Glutamatergic neuron (in vitro differentiated cells): ENCODE measurements at places on chromosomes 7 and 10. TPM values are rescaled to one million over a fixed set of nuclear protein-coding genes. Genes with fewer than 3 reads are reported as not detected.

GRCh38 chr10:30970760-30971460, 60.8 kb downstream of the ZNF438 start:
- no peak overlapping the region for H3K27ac ChIP-seq
- H3K36me3 ChIP-seq = no peaks in the 10 kb centered on the region
- H3K4me1 ChIP-seq = no peaks in the 10 kb centered on the region
- H3K27me3 ChIP-seq = no peaks in the 10 kb centered on the region

- no peak overlapping the region for H3K4me3 ChIP-seq
- H3K27me3 ChIP-seq = peaks cover 4% of the 10 kb centered on the region
- peaks cover 7% of the 10 kb centered on the region for H3K36me3 ChIP-seq
- no peak overlapping the region for H3K27ac ChIP-seq
Observed at GRCh38 chr10:77643795-77644468, 6.3 kb upstream of the KCNMA1 start.

- peaks cover 9% of the 10 kb centered on the region for H3K4me1 ChIP-seq
- H3K4me3 ChIP-seq = no peak overlapping the region
- H3K27ac ChIP-seq = no peak overlapping the region
- peaks cover 8% of the 10 kb centered on the region for H3K36me3 ChIP-seq
- no peaks in the 10 kb centered on the region for H3K27me3 ChIP-seq
Observed at GRCh38 chr10:33309406-33309805, 25.1 kb downstream of the NRP1 start.

GRCh38 chr7:47415318-47416212, 166.3 kb downstream of the TNS3 start:
- H3K27me3 ChIP-seq = peaks cover 3% of the 10 kb centered on the region
- H3K4me3 ChIP-seq = no peak overlapping the region
- peaks cover 11% of the 10 kb centered on the region for H3K36me3 ChIP-seq
- no peak overlapping the region for H3K27ac ChIP-seq
- no peak for DNase-seq

GRCh38 chr7:34493752-34494151, 164.3 kb upstream of the NPSR1 start:
- H3K4me1 ChIP-seq = peaks cover 4% of the 10 kb centered on the region
- peaks cover 3% of the 10 kb centered on the region for H3K27me3 ChIP-seq
- H3K4me3 ChIP-seq = no peak overlapping the region

DNA sequence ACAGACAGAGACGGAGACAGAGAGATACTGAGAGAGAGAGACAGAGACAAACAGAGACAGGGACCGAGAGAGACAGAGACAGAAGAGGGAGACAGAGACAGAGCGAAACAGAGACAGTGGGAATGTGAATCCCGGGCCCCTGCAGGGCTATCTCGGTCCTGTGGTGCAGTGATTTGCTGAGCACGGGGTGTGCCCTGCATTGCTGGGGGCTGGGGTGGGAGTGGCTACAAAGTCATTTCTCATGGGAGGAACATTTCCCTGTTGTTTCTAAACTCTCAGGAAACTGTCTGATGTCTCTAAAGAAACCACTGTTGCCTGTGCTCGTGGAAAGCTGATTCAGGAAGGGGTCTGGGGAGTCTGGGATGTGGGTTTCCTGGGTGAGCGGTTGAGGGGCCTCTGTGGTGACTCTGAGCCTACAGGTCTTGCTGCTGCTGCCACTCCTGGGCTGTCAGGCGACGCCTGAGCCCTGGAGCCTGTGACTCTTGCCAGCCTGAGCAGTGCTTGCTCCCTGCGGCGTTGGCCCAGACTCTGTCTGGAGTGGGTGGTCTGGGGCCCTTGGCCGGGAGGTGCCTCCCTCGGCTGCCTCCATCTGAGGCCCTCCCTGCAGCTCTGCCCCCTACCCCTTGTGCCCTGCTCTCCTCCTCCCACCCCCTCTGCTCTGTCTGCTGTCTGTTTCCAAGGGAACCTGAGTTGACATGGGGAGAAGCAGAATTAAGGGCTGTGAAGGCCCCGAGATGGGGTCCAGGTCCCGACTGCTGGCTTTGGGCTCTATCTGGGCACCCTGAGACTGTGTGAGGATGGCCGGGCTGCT, 292.0 kb downstream of the WDR37 start:
- H3K4me3 ChIP-seq = no peak overlapping the region
- H3K27me3 ChIP-seq = peaks cover 6% of the 10 kb centered on the region
- no peak for DNase-seq
- no peak overlapping the region for H3K27ac ChIP-seq

GRCh38 chr10:22853906-22854447, 73.9 kb upstream of the ARMC3 start:
- H3K4me1 ChIP-seq = no peaks in the 10 kb centered on the region
- no peaks in the 10 kb centered on the region for H3K36me3 ChIP-seq
- no peak overlapping the region for H3K4me3 ChIP-seq
- H3K27me3 ChIP-seq = peaks cover 2% of the 10 kb centered on the region

DNA sequence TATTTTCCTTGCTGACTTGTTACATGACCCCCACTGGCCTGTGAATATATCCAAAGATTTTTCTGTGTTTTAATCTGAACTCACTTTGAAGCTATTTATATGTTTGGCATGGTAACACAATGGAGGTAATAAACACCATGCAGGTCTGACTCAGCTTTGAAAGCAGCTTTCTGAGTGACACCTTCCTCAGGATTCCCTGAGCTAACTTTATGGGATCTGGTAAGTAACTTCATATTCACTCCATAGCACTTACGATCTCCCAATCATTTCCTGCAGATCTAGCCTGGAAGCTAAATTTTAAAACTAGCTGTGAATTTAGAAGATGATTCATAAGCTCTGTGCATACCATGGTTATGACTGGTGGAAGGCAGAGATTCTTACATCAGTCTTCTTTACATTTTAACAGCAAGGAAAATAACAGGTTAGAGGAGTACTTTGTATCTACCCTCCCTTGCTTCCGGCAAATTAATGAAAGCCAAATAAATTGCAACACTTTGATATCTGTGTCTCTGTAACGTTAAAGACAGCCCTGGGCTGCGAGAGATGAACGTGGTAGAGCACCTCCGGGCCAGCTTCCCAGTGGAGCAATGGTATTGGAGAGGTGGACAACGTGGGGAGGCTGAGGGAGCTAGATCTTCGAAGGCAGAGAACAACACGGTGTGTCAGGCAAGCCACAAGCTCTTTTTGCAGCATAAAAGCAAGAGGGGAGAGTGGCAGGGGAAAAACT, 170.2 kb upstream of the KLF14 start:
- H3K27me3 ChIP-seq = peaks cover 6% of the 10 kb centered on the region
- no peak for DNase-seq
- H3K36me3 ChIP-seq = peaks cover 4% of the 10 kb centered on the region
- no peak overlapping the region for H3K4me3 ChIP-seq
- no peak overlapping the region for H3K27ac ChIP-seq

Gene ADGRA1
- 9.1 TPM for total RNA-seq

Gene TWIST1
- not detected for total RNA-seq
